ENCODE measurements at places on chromosomes 7 and 10.
A peak's percentile ranks its signal among the peaks of the same experiment; 100 is the strongest.

DNA sequence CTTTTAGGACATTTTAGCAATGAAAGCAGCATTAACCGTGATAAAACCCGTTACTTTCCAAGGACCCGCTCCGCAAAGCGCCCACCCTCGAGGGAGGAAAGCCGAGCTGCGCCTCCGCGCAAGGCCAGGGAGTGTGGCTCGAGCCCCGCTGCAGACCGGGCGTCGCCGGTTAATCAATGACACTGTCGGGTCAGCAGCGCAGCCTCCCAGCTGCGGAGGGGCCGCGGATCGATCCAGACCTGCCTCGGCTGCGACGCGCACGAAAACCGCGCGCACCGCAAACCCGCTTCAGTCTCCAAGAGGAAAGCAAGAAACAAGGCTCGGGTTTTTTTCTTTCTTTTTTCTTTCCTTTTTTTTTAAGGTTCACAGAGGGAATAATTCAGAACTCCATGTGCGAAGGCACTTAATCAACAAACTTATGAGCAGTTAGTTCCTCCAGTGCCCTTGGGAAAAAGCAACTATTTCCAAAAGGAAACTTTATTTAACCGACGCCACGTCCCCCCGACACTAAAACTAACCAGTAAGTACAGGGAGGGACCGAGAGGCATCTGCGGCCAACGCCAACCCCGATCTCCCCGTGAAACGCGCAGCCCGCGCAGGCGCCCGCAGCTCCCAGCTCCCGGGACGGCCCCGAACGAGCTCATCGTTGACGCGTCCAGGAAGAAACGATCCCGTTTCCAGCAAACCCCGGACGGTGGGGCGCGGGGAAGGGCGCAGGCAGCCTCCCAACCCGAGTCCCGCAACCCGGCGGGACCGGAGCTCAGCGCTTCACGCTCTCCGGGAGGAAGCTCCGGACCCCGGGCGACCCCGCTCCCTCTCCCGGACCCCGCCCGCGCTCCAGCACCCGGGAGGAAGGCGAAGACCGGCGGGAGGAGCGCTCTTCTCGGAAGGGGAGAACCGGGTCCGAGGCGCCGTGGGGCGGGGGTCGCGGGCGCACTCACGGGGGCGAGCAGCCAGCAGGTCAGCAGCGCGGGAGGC, 598 bp downstream of the VIPR2 start:
- peak; percentile 66 for DNase-seq

- DNase-seq: no peak
These were observed 27.9 kb upstream of the GATA3 start for GRCh38 chr10:8026349-8027259.

DNA sequence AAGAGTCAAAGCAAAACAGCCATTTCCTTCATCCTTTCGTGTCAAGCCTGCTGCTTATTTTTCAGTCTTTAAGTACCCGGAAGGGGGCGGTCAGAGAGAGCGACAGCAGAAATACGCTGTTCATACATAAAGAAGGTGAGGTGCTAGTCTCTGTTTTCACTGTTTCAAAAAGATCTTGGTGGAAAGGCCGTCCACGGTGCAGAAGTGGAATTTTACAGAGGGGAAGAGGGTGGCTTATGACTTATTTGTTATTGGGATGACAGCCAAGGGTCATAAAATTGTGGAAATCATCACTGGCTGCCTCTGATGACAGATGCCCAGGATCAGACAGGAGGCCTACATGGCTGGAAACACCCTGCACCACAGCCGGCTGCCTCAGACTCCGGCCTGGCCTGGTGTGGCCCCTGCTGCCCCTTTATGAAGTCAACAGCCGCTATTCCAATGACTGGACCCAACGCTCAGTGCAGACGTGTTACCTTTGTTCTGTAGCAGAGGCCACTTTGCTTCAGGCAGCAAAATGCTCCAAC, 57.0 kb downstream of the HIPK2 start:
- no peak for DNase-seq

- no peak for DNase-seq
These were observed 22.2 kb downstream of the SPAG6 start for GRCh38 chr10:22367471-22367870.

DNA sequence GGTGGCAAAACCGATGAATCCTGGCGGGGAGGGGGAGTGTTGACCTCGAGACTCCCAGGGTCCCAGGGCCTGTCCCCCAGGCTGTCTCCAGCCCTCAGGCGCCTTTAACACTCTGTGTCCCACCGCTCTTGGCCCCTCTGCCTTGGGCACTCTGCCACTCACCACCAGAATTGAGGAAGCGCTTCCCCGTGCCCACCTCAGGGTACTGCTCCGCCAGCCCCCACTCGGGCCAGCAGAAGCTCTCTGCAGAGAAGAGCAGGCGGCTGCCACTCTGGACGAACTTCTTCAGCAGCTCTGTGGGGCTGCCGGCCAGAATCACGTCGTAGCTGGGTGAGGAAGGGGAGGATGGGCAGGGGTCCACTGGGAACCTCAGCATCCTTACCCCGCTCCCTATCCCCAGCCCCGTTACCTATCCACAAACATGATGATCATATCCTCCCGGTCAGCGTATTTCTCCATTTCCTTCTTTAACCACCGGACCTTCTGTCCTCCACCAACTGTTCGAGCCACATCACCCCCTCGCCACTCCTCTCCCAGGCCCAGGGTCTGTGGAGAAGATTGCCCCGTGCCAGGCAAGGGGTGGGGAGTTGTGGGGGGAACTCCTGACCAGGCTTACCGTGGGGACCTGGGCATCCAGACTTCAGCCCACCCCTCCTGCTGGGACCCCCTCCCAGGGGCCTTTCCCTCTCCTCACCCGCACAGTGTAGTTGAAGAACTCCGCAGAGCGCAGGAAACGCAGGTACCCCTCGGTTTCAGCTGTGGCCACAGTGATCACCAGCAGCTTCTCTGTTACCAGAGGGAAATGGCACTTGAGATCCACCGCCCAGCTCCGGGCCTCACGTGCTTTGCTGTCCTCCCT, 1.2 kb downstream of the PLOD3 start:
- DNase-seq: no peak

DNA sequence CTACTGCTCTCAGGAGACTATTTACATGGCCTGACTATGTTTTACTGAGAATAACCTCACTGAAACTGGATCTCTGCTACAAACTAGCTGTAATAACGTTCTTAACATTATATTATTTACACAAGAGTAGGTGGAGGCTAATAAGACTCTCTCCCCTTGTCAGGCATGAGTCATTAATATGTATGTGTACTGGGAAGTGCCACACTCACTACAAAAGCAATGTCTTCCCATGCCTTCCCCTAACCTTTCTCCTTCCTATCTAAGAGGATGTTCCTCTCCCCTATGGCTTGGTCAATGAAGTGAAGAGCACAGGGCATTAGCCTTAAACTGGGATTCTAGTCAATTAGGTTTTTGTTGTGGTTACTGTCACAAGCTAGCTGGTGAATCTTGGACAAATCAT, 147.9 kb downstream of the DGKB start:
- DNase-seq: no peak

DNA sequence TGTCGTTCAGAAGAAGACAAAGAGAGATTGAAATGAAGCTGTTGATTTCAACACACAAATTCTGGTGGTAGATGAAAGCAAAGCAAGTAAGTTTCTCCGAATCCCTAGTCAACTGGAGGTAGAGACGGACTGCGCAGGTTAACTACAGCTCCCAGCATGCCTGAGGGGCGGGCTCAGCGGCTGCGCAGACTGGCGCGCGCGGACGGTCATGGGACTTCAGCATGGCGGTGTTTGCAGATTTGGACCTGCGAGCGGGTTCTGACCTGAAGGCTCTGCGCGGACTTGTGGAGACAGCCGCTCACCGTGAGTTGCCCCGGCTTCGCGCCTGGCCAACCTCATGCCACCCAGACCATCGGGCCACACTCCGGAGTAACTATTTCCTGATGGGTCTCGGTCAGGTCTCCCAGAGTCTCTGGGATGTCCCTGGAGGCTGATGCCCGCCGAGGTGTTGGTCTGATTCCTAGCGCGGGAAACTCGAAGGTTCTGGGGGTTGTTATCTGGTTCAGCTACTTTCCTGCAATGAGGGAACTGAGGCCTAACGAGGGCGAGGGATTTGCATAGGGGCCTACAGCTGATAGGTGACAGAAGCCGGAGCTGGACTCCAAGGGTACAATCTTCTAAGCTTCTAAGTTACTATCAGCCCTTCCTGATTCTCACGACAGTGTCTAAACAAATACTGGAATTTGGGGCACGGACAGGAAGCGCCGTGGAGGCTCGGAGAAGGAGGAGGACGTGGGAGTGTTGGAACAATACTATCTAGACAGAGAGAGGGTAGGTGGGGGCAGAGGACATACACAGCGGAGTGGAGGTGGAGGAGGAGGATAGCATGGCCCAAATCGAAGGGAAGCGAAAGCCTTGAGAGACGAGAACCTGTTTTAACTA, at the start of gene RPP30:
RPP30 (plus strand) TSS at position 209 of the 882 bp plus-strand sequence; CDS start at position 222, 13 bp downstream.
- DNase-seq: peak; percentile 94

DNA sequence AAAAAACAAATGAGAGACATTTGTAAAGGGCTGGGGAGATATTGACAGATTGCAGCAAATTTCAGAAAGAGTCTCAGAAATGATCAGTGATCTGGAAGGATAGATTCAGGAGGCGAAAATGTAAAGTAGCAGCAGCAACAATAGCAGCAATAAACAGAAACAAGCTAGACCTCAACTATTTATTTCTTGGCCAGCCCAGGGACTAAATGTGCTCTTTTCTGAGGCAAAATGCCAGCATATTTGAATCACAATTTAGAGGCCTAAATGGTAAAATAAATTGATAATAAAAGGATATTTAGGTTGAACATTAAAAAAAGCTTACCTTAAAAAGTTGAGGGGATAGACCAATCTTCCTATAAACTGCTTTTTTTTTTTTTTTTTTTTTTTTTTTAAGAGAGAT, 134.6 kb upstream of the ITGB1 start:
- DNase-seq: no peak

DNA sequence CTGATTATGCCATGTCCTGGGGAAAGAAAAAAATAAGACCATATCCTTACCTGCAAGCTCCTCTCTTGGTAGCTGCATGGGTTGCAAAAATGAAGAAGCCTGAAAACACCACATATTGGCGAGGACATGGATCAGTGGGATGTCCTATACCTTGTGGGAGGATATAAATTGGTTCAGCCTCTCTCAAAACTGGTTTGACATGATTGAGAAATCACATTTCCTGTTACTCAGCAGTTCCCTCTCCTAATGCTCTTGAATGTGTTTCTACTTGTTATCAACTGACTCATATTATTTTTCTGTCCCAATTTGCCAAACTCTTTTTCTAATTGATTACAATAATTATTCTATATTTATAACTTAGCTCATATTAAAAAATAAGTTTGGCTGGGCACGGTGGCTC, 380.2 kb downstream of the EXOC4 start:
- no peak for DNase-seq

DNA sequence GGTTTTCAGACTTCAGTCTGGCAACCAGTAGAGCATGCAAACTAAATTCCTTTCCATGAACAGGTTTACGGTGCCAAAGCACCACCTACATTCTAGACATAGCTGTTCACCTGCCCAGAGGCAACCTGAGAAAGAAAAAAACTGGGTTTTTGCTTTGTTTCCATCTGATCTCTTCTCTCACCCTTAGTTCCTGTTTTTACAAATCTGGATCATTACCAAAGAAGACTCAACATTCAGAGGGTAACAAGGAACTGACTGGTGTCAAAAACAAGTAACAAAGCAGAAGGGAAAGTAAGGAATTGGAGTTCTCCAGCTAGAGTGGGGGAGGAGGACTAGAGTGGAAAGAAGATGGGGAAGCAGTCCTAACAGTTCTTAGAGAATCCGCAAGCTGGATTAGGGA, 36.4 kb downstream of the CPVL start:
- DNase-seq: no peak

GRCh38 chr7:98079891-98080648, 26.6 kb upstream of the LMTK2 start:
- DNase-seq: no peak

DNA sequence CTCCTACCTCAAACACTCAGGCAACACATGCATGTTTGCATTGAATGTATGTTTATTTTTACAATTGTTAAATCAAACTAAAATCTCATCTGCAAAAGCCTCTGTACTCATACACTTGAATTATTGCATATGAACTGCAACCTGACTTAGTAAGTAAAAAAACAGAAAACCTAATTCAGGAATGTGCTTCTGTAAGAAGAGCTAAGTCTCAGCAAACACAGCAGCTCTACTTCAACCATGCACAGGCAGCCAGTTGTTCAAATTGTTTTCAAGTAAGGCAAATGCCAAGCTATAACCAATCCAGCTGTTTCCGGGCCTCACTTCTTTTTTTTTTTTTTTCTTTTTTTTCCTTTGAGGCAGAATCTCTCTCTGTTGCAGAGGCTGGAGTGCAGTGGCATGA, 93.5 kb upstream of the MALRD1 start:
- DNase-seq: no peak

GRCh38 chr7:158111049-158111751, 476.4 kb downstream of the PTPRN2 start:
- DNase-seq: peak; percentile 64

DNA sequence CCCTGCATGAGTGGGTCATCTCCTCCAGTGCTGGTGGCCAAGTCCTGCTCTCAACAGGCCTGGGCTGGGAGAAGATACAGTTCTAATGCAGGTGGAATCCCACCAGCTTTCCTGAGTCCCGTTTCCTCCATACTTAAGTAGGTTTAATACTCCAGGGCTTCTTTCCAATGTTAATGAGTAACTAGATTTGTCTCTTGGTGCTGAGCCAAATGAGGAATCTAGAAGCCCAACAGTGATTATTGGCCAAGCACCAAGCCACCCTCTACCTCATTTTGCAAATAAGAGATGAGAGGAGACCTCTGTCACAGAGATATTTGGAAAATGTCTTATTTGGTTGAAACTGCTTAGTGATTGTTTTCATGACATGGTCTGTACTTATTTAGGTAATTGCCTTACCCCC, 37.1 kb downstream of the STARD3NL start:
- DNase-seq: no peak

GRCh38 chr7:157996359-157997079, 591.1 kb downstream of the PTPRN2 start:
- DNase-seq: no peak

DNA sequence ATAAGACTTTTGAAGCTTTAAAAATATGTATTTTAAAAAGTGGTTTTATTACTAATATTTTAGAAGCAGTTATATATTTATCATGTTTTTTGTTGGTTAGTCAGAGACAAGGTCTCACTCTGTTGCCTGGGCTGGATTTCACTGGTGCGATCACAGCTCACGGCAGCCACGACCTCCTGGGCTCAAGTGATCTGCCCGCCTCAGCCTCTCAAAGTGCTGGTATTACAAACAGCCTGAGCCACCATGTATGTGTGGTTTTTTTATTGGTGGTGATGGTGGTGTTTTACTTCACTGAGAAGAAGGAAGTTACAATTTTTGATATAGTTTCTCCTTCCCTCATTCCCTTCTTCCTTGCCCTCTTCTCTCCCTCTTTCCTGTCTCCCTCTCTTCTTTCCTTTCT, 13.4 kb downstream of the NHLRC2 start:
- DNase-seq: no peak

DNA sequence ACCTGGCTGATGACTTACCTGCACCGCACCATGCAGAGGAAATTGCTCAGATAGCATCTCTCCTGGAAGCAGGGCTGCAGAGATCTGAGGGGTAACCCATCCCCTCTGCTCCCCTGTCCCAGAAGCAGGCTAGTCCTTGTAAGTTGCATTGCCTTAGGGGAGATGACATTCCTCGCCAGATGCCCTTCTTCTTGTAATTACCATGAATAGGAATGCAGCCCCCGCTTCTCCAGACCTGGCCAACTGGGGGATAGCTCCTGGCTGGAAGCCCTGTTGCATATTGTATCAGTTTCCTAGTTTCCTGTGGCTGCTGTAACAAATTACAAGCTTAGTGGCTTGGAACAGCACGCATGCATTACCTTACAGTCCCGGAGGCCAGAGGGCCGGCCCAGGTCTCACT, 47.5 kb upstream of the EN2 start:
- peak; percentile 96 for DNase-seq

GRCh38 chr10:12471135-12471534, 121.8 kb downstream of the CAMK1D start:
- DNase-seq: no peak

Measured in islet precursor cell (in vitro differentiated cells).